Ovary (tissue), 10 donors: ENCODE measurements at places on chromosomes 2 and 18. TPM values are rescaled to one million over a fixed set of nuclear protein-coding genes. Genes with fewer than 3 reads are reported as not detected.

The CRYGD gene
- 7.3 TPM for total RNA-seq

The CPLX4 gene
- total RNA-seq = not detected

The FAM228A gene
- total RNA-seq = 1.9 TPM

The TEX44 gene
- not detected for total RNA-seq

The C2orf15 gene
- total RNA-seq = 3.0 TPM

The DYSF gene
- total RNA-seq = 3.4 TPM

The FNDC4 gene
- 54.4 TPM for total RNA-seq

The LYPD6 gene
- total RNA-seq = 2.4 TPM

The CREG2 gene
- total RNA-seq = 0.05 TPM

The NTSR2 gene
- total RNA-seq = not detected

The RTP5 gene
- not detected for total RNA-seq

The KCNG2 gene
- 0.23 TPM for total RNA-seq

The ATIC gene
- 63.7 TPM for total RNA-seq

The GORASP2 gene
- 74.7 TPM for total RNA-seq

The UGT1A4 gene
- 0.11 TPM for total RNA-seq

The SGPP2 gene
- 0.43 TPM for total RNA-seq

The MARCHF4 gene
- total RNA-seq = not detected

DNA sequence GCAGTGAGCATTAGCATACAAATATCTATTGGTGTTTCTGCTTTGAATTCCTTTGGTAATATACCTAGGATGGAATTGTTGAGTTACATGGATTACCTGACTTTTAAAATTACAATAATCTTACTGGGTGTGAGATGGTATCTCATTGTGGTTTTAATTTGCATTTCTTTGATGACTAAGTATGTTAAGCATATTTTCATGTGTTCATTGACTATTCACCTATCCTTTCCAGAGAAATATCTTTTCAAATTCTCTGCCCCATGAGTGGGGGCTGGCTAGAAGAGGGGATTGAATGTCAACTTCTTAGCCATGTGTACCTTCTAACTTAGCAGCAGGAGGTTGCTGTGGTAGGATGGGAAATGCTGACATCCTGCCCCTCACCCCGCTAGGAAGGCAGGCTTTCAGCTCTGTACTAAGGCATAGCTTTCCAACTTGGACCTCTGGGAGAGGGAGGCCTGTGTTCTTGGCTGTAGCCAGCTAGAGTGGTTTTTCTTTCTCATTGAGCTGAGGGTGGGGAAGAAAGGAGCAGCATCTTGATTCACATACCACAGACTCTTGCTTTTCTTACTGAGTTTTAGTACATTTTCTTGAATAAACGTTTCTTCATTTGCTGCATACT lies 63.3 kb upstream of the TTC27 start:
- no peak for DNase-seq

DNA sequence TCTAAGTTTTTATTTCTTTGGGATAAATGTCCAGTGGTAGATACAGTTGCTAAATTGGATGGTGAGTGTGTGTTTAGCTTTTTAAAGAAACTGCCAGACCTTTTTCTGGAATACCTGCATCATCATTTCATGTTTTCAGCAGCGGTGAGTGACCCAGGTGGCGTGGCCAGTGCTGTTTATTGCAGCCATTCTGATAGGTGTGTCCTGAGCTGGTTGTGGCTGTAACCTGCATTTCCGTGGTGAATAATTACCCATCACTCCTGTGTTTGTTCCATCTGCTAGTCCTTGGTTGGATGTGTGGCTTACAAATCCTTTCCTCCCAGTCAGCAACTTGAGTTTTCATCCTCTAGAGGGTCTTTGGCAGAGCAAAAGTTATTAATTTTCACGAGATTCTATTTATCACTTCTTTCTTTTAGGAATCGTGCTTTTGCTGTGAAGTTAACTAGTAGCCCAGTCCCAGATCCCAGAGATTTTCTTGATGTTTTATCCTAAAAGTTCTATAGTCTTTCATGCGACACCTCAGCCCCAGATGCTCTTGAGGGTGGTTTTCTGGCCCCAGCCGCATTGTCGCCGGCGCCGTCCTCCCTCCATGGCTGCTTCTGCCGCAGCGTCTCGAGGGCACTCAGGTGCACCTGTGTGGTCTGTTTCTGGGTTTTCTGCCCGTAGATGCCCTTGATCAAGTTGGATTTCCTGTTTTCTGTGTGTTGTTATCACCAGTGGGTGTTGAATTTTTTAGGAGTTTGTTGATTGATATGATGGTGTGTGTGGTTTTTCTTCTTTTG lies 44.9 kb downstream of the CTDP1 start:
- DNase-seq = no peak

DNA sequence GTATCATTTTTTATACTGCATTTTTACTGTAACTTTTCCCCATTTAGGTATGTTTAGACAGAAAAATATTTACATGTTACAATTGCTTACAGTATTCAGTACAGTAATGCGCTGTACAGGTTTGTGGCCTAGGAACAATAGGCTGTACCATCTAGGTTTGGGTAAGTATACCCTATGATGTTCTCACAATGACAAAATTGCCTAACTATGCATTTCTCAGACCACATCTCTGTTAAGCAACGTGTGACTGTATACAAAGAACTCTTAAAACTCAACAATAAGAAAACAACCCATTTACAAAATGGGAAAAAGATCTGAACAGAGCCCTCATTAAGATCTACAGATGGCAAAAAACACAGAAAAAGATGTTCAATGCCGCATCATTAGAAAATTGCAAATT lies 29.4 kb downstream of the FAM210A start:
- DNase-seq = no peak

DNA sequence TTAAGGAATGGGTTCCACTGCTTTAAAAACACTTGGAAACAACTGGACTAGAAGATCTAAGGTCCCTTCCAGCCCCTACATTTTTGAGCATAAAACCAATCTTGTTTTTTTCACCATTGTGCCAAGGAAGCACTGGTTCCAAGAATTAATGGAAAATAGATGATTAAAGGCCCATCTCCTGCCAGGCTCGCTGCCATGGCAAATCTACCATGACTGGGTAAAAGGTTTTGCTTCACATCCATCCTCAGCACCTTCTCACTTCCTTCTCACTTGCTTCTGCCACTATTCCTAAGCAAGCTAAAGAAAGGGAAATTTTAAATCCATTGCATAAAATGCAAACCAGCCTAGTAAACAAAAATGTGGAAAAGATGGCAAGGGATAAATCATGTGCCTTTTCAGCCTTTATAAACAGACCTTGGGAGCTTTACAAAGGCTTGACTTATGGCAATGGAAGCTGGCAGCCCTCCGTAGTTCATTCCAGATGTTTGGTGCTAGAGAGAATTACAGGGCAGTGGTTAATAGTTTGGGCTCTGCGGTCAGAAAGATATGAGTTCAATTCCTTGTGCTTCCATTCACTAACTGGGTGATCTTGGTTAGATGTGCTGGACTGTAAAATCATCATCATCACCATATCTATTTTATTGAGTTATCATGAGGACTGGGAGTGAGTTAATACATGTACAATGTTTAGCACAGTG lies 27.0 kb upstream of the ST3GAL5 start:
- no peak for DNase-seq

GRCh38 chr2:215293879-215294278 lies 18.0 kb upstream of the ATIC start:
- no peak for DNase-seq

DNA sequence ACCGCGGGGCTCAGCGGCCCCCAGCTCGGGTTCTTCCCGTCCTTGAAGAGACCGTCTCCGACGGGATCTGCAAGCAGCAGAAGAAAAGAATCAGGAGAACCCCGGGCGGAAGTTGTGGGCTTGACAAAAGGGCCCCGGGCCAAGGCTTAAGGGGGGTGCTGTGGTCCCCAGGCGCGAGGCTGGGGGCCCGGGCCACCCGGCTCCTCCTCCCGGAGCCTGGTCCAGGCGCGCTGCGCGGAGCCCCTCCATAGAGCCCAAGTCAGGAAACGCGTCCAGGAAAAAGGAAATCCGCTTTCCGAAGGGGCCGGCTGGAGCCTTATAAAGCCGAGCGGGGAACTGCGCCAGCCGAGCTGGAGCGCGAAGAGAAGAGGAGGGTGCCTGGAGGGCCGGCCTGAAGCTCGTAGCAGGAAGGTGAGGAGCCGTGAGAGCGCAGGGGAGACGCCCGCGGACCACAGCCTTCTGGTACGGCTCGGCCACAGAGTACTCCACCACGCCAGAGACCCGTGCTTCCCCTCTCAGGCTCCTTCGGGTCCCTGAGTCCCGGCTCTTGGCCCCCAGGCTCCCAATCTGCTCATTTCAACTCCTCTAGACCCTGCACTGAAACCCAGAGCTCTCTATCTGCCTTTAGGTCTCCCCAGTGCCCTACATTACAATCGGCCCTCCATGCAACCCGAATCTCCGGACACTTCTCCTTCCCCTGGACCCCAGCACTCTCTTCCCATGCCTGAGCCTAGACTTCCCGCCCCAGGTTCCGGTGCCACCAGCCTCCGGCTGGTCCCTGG lies 554 bp downstream of the FEV start:
- DNase-seq = no peak

GRCh38 chr2:28093308-28093707 lies 202.8 kb downstream of the BABAM2 start:
- DNase-seq = no peak

DNA sequence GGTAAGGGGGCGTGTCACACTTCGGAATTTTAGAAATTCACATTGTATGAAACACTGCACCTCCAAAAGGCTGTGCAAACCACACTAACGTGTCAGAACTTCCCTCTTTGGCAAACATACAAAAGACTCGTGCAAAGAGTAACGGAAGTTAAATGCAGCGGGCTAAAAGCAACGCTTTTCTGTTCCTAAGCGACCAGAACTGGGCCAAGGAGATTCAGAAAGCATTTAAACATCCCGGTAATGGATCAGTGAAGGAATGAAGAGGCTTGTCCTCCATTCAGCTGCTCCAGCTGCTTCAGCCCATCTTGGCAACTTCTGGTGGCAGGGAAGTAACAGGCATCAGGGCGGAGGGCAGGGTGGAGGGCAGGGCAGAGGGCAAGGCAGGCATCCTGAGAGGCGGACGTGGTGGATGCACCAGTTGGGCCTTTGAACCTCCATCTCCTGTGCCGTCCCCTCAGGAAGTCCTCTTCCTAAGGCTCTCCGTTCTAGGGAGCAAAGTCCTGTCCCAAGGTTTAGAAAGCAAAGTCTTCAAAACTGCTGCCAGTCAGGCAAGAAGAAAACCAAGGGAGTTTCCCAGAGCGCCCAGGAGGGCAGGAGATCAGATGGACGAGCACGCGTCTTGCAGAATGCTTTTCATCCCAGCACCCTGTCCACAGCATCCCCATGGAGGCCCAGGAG lies 230.7 kb downstream of the ZNF516 start:
- DNase-seq = no peak

DNA sequence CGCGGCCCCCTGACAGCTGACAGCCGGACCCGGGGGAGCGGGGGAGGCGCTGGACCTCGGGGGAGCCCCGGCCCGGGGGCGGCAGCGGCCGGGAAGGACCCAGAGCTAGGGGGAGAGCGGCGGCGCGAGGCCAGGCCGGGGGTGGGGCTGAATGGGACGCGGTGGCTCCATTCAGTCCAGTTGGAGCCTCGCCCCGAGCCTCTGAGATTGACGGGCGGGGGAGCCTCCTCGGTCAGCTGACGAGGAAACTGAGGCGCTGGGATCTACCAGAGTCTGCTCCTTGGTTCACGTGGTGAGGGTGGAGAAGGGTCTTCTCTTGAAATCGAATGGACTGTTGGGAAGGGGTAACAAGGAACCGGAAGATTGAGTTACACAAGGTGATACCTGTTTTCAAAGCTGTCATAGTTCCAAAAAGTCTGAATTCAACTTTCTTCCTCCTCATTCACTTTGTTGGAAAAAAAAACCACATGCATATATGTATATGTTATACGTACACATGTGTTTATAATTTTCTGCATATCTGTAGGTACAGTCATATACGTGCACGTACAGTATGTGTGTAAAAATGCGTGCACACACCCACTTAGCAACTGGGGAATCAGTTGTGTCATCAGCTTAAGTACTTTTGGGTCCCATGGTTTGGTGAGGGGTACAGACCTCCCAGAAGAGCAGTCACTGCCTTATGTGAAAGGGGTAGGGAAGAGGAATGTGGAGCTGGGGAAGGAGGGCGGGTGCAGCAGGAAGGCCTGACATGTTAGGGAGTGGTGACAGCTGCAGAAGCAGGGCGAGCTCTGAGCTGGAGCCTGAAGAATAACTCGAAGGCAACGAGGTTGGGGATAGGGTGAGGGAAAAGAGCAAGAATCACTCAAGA lies 628 bp downstream of the PPP1R7 start:
- DNase-seq = no peak

GRCh38 chr2:95372216-95372829 lies 30.2 kb upstream of the FAHD2A start:
- DNase-seq = peak; percentile 3

DNA sequence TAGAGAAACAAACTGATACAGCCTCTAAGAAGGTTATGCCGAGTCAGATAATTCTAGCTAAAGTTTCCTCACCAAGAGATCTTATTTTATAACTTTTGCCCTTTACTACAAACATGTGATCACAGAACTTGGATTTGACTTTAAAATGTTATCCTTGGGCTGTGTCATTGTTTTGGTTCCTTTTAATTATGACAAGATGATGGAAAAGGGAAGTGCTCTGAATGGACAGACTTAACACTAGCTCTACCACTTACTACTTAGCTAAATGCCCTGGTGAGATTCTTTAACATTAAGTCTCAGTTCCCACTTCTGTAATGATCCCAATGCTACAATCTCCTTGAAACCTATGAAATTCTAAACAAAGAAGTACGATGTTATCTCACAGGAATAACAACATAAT lies 69.9 kb downstream of the RTTN start:
- DNase-seq = no peak

DNA sequence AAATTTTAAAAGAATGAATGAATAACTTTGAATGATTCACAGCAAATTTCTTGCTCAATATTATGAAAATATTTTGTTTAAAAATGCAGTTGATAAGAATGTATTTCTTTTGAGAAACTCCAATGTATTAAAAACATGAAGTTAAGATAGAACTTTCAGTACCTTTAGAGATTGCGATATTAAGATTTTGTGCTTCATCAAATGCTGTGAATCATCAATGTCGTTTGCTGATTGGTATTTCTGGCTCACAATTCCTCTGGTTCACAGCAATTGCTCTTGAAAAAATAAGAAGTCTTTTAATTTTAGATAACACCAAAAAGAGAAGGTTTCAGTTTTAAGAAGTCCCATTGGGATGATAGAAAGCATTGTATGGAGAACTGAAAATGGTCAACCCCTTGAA lies 228.7 kb downstream of the IKZF2 start:
- DNase-seq = no peak

DNA sequence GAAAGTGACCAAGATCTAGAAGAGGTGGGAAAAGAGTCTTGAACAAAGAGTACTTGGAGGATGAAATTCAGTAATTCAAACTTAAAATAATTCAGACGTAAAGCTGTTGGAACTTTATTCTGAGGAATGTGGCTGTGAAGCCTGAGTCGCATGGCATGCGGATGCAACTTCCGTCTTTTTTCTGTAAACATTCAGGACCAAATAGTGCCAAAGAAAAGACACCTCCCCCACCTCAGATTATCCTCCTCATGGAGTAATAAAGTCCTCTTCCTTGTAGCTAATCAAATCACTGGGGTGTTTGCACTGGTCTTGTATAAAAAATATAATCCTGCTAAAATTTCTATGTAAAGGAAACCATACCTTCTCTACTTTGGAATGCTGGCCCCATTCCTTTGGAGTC lies 790.4 kb downstream of the TSN start:
- DNase-seq = no peak
